ENCODE measurements at places on chromosomes 11 and 22. TPM values are rescaled to one million over a fixed set of nuclear protein-coding genes. Genes with fewer than 3 reads are reported as not detected.

DNA sequence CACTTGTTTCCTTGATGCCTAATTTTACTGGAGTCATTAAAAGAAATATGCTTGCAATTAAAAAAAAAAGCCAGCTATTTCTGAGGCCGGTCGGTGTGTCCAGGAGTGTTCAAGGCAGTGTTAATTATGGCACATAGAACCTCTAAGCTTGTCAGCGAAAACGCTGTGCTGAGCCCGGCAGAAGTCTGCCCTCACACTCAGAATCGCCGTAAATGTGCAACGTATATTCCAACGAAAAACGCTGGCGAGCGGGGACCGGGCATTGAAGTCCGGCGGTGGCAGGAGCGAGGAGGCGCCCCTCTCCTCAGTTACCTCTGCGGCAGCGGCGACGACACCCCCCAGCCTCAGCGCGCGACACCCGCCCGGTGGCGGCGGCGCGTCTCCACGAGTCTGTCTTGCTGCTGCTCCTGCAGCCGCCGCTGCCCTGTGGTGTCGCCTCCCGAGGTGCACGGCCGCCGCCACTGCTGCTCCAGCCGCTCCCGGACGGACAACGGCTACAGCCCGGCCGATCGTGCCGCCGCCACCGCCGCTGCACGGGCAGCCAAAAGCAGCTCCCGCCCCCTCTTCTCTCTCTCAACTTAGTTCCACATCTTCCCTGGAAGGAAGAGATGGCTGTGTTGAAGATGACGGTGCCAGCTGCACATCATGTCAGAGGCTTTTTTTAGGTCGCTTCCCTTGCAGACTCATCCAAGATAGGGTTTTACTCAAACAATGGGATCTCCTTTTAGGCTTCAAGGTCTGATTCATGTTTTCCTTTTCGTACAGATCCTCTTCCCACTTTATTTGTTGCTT is 56.0 kb downstream of the JAM3 start:
- no peaks in the 10 kb centered on the region for H3K36me3 ChIP-seq
- no peak overlapping the region for H3K4me3 ChIP-seq
- H3K4me1 ChIP-seq, result peaks cover 40% of the 10 kb centered on the region
- no peaks in the 10 kb centered on the region for H3K27me3 ChIP-seq
- peak overlapping the region; percentile 72 for H3K27ac ChIP-seq

GRCh38 chr22:47060718-47061117 is 298.3 kb downstream of the TBC1D22A start:
- DNase-seq, result no peak
- H3K36me3 ChIP-seq, result no peaks in the 10 kb centered on the region
- no peaks in the 10 kb centered on the region for H3K4me1 ChIP-seq
- no peaks in the 10 kb centered on the region for H3K27me3 ChIP-seq
- no peak overlapping the region for H3K27ac ChIP-seq

EXPH5 gene
- 0.13 TPM for total RNA-seq

OR8G5 gene
- total RNA-seq, result not detected

CDC42BPG gene
- total RNA-seq, result not detected

Measured in GM23248 (cell line).